ENCODE measurements at places on chromosomes 4 and X.
A peak's percentile ranks its signal among the peaks of the same experiment; 100 is the strongest.

- DNase-seq: peak; percentile 85
Measured at GRCh38 chr4:69831646-69832325, 28.2 kb downstream of the SULT1E1 start.

DNA sequence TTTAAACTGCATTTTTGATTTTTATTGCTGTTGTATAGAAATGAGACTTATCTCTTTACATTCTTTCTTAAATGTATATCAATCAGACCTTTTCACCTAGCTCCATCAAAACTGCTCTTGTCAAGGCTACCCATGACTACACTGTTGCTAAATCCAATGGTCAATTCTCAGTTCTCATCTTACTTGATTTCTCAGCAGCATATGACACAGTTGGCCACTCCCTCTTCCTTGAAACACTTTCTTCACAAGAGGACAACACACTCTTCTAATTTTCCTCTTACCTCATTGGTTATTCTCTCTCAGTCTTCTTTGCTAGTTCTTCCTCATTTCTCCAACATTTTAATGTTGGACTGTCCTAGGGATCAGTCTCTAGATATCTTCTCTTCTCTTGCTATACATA lies 94.1 kb upstream of the CITED1 start:
- no peak for DNase-seq

- DNase-seq: no peak
Measured at GRCh38 chrX:131270080-131270479, 19.0 kb downstream of the IGSF1 start.

- no peak for DNase-seq
Measured at GRCh38 chr4:54058171-54058570, 6.2 kb downstream of the CHIC2 start.

DNA sequence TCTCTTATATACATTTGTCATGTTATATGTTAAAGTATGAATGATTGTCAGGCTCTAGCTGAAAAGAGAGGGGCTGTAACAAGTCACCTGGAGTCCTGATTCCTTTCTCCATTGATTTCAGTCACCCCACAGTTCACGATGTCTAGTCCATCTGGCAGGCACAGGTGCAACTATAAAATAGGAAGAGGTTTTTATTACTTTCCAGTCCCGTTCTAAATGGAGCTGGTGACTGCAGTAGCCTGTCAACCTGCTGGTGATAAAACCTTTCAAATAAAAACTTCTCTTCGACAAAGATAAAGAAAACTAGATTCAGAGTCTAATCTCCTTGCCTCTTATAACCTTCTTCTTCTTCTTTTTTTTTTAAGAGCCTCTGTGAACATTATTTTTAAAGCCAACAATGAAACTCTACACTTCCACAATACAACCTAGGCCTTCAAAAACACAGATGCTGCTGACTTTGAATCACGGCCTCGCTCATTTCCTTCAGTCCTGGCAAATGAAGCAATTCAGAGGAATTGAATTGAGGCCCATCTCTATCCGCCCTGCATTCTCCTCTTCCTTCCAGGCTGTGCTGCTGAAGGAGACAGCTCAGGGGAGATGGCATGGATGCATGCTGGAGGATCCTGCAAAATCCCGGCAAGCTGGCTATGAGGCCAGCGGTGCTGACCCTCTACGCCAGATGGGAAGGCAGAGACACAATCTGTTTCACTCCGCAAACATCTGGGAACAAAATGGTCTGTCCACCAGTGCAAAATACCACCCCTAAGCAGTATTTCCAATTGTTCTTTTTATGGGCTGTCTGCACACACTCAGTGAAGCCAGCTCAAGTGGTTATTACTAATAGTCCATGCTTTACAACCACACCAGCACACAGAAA lies 27.3 kb upstream of the CDKN2AIP start:
- DNase-seq: no peak

- DNase-seq: no peak
Measured at GRCh38 chr4:176611381-176611780, 181.3 kb downstream of the VEGFC start.

DNA sequence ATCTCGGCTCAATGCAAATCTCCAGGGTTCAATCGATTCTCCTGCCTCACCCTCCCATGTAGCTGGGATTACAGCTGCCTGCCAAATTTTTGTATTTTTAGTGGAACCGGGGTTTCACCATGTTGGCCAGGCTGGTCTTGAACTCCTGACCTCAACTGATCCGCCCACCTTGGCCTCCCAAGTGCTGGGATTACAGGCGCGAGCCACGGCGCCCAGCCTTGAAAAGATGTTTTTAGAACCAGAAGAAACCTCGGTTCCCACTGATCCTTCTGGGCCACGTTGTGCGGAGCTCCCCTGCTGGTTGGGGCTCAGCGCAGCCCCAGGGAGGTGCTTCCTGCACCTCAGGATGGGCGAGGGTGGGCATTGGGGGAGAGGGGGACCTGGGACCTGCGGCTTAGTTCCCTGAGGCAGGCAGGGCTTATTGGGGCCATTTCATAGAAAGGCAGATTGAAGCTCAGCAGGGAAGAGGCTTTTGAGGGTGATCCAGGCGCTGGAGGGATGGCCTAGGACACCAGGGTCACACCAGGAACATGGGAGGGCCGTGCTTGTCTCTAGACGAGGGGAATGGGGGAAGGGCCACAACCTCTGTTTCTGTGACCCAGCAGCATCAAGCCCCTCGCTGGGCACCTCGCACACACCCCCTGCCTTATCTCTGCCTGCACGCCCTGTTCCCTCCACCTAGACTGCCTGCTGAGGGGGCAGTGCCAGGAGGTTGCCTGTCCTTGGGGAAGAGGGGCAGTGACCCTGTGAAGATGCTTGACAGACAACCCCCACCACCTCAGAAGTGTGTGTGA lies 6.3 kb upstream of the ADD1 start:
- DNase-seq: peak; percentile 55

DNA sequence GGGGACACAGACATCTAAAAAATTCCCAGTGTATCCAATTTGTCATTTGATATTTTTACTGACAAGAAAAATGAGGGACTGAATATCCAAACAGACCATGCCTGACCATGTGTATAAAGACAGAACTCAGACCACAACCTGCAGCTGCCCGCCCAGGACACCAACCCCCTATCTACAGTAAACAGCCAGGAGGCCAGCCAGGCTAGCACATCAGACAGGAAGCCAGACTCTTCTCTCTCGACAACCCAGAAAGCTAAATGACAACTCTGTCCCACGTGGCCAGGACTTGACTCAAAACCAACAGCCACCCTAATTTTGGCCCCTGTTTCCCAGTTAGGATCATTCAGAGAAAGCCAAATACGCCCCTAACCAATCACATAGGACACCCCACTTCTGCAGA lies 15.1 kb downstream of the AFAP1 start:
- DNase-seq: no peak

DNA sequence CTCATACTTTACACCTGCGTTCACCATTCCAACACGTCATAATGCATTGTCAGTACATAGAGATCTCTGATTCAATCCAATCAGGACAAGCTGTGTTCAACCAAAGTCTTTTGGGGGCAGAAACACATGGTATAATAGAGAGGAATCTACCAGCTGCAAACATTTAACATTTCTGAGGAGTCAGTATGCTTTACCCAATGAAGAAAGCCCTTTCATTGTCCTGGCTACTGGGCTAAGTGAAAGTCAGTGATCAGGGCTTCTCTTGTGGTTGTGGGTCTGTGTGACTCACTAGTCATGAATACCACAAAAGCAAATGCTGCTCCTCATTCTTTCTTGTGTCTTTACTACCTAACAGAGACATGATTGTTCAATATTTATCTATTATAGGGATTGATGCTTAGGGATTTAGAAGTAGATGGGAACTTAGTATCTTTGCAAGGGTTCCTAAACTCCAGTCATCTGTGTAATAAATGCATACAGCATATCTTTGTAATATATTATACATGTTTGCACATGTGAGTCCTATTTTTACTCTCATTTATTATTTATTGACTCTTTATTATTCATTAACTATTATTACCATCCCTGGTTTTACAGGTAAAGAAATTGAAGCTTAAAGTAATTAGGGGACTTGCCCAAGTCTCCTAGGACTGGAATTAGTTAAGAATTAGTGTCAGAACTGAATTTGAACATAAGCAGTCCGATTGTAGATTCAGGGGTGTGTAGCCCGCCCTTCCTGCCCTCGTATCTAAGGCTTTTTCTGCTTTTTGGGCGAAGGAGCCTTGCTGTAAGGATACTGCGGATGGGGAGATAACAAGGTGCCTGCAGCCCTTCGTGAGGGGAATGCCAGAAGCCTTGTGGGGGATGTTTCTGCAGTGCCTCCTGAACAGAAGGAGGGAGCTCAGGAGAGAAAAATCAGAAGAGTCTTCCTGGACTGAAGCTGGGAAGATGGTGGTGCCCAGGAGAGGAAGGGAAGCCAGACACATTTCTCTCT lies 353.1 kb upstream of the BOD1L1 start:
- peak; percentile 91 for DNase-seq

DNA sequence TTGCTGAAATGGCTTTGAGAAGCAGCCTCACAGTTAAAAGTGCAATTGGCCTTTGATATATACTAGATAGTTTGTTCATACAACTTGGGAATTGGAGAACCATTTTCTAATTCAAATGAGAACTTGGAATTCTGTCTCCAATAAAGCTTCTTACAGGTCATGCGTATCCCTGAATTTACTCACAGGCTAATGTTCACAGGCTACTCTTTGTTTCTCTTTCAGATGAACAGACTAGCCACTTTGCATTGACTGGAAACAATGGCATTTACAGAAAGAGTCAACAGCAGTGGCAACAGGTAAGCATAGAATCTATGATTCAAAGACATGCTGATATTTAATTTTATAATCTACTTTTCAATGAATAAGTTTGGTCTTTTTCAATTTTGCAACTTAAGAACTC lies 13.5 kb downstream of the AFF1 start:
- no peak for DNase-seq

- no peak for DNase-seq
Measured at GRCh38 chr4:116101321-116101720, 984.1 kb downstream of the TRAM1L1 start.

DNA sequence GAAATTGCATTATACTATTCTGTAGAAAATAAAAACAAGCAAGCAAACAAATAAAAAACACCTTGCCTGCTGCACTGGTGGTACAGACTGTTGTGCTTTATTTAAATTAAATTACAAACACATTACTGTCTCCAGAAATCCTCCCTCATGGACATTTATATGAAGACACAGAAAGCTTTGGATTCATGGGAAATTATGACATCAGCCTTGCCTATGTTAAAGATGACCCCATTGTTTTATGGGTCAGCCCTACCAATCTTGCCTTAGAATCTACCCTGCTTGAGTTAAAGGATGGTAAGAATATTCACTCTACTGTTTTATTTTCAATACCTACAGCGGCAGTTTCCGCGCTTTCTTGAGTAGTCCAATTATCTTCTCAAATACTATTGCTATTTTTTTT lies 1379.9 kb downstream of the TECRL start:
- no peak for DNase-seq

GRCh38 chrX:136822337-136823095 lies 41.8 kb upstream of the ARHGEF6 start:
- no peak for DNase-seq

GRCh38 chr4:126853715-126854114 lies 779.0 kb upstream of the INTU start:
- DNase-seq: no peak

DNA sequence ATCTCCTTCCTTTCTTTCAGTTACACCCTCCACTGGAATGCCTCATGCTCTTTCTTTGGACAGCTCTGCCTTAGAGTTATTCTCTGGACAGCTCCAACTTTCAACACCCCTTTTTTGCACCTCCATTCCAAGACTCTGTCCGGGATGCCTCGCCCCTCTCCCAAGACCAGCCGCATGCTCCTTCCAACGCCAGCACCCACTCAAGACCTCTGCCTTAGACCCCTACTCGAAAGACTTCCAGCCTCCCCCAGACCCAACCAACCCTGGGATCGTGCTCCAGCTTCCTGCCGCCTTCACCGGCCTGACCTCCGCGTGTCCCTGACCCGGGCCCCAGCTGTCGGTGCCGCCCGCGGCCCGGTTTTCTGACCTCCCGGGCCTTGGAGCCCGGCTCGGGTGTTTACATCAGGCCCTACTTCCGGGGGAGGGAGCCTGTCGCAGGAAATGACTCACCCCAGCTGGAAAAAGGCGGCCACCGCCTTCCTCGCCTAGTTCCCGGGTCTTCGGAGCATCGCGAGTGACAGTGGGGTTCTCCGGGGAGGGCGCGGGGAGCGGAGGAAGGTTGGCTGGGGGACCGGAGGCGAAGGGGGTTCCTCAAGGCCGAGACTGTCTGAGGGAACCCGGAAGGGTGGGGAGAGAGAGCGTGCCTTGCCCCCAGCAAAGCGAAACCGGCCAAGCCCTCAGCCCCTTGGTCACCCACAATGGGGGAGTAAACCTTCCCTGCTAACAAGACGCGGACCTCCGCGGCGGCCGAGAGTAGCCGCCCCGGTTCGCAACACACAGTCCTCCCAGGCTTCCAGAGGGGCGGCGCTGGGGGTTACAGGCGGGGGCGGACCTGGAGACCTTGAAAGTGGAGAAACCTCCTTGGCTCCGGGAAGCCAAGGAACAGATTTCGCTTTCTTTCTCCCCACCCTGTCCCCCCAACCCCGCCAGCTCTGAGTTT lies at the start of gene WDR45:
Gene WDR45, minus strand, starts transcription at position 399 of the 940 bp plus-strand sequence. CDS start 1,792 bp downstream, outside the sequence.
- DNase-seq: peak; percentile 81

DNA sequence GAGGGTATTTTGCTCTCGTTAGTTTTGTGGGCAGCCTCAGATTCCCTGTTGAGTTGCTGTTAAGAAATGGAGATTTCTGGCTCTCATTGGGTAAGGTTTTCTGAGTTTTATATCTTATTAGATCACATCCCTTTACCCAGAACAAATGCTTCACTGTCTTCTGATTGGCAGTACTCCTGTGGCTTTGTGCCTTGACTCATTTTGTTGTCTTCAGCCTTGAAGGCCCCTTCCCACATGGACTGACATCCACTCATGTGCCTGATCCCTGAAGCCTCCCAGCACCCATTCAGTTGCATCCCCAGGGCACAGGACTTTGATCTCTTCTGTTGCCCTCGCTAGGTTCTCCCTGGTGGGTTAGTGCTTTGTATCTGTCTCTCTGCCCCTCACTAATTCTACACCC lies 10.4 kb downstream of the MED28 start:
- no peak for DNase-seq

- DNase-seq: peak; percentile 27
Measured at GRCh38 chrX:47644557-47645091, 5.7 kb downstream of the ELK1 start.

- DNase-seq: no peak
Measured at GRCh38 chr4:185566972-185567371, 31.7 kb upstream of the PDLIM3 start.

DNA sequence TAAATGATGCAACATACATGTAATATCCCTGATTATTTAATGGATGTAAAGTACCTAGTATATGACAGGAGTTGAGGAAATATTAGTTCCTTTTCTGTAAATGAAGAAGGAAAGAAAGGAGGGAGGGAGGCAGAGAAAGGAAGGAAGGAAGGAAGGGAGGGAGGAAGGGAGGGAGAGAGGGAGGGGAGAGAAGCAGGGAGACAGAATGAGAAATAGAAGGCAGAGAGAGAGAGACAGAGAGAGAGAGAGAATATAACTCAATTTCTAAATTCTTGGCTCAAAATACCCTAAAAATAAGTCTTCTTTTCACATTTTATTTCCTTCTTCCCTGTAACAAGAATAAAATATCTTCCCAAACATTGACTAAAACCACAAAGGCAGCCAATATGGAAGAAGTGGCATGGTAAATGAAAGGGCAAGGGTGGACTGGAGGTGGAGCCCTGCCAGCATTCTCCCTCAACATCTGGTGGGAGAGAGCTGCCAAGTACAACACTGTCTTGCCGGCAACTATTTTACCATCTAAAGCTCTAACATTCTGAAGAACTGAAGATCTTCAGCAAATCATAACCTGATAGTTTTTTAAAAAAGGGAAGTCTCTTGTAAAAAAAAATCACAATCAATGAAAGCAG lies 245.1 kb downstream of the PPP3CA start:
- DNase-seq: no peak

GRCh38 chr4:113559947-113560346 lies 201.6 kb downstream of the CAMK2D start:
- DNase-seq: no peak

GRCh38 chrX:124217304-124218251 lies 114.9 kb upstream of the TEX13D start:
- peak; percentile 73 for DNase-seq
